ENCODE measurements at places on chromosomes 7 and 10. TPM values are rescaled to one million over a fixed set of nuclear protein-coding genes. Genes with fewer than 3 reads are reported as not detected.

Gene EBLN1
- not detected for total RNA-seq

DNA sequence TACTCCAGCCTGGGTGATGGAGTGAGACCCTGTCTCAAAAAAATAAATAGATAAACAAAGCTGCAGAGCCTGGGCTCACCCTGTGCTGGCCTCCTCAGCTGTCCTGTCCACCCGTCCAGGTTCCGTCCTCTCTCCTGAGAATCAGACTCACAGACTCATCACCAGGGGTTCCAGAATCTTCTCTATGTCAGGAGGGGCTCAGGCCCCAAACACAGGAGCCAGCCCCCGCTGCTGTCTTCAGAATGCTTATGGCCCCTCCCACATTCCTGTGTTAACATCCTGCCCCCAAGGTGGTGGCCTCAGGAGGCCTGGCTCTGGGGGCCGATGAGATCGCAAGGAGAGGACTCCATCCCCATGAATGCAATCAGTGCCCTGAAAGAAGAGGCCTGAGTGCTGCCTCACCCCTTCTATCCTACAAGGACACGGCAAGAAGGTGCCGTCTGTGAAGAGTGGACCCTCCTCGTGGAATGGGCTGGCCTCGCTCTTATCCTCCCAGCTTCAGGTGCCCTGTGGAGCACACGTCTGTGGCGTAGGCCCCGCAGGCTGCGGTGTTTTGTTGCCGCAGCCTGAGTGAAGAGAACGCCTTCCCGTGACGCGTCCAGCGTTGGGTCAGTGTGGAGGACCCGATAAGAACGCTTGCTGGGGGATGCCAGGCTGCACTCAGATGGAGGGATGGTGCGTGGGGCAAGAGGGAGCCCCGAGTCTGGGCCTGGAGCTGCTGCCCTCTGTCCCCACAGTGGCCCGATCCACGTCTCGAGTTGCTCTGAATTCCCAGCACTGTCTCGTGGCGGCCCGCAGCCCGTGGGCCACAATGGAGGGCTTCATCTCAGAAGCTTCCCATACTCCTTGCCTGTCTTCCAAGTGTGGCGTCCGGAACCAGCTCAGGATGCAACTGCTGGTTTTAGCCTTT, 77.1 kb downstream of the INPP5A start:
- no peak overlapping the region for H3K4me3 ChIP-seq
- no peak for DNase-seq
- peaks cover 2% of the 10 kb centered on the region for H3K4me1 ChIP-seq
- H3K27me3 ChIP-seq, result peaks cover 4% of the 10 kb centered on the region
- no peaks in the 10 kb centered on the region for H3K36me3 ChIP-seq

- H3K36me3 ChIP-seq, result no peaks in the 10 kb centered on the region
- peaks cover 8% of the 10 kb centered on the region for H3K4me1 ChIP-seq
- H3K27me3 ChIP-seq, result peaks cover 3% of the 10 kb centered on the region
- no peak overlapping the region for H3K27ac ChIP-seq
- no peak overlapping the region for H3K4me3 ChIP-seq
Measured at GRCh38 chr7:76262683-76263402, 39.6 kb upstream of the HSPB1 start.

DNA sequence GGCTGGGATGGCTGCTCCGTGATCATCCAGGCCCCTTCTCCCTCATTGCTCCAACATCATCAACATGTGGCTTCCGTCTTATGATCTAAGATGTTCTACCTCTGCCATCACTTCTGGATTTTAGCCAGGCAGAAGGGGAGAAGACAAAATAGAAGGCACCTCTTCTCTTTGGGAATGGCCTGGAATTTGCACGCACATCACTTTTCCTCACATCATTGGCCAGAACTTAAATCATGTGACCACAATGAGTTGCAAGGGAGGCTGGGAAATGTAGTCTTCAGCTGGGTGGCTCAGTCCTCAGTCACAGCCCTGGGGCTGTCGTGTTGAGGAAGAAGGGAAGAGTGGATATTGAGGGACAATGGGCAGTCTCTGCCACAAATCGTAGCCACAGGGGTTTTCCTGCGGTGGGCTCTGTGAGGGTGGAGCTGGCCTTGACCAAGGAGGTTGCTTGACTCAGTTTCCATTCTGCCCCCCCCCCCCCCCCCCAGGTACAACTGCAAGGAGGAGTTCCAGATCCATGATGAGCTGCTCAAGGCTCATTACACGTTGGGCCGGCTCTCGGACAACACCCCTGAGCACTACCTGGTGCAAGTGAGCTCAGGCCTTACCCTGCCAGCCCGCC, 50.3 kb downstream of the PALD1 start:
- H3K27me3 ChIP-seq, result peaks cover 10% of the 10 kb centered on the region
- DNase-seq, result peak; percentile 54

GRCh38 chr10:48206482-48207250, 67.8 kb downstream of the FRMPD2 start:
- H3K4me1 ChIP-seq, result no peaks in the 10 kb centered on the region
- H3K4me3 ChIP-seq, result no peak overlapping the region
- no peaks in the 10 kb centered on the region for H3K27me3 ChIP-seq

DNA sequence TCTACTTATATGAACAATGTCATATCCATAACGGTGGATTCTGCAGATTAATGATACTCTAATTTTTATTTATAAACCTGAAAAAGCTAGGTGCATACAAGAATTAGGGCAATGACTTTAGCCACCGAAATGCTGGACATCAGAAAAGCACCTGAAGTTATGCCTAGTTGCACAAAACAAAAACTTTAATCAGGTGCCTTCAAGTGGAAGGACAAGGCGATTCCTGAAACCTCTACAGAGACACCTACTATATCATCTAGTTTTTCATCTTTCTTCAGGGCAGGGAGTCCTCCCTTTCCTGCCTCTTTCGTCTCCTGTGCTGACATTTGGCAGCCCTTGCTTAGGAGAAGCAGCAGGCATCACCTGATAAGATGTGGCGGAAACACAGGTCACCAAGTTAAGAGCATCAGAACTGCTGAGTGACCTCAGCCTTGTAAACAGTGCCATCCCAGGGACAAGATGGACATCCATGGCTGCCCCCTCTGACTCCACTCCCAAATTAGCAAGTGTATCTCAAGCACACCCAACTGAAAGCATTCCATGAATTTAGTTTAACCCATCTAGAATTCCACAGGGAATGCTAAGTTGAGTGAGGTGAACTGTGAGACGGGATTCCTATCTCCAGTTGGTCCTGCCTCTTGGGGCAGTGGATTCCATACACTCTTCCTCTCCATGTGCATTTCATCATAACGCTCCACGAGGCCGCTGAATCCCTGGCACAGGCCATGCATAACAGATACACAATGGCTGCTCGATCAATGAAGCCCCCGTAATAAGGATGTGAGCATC, 5.8 kb downstream of the ITPRIP start:
- no peak for DNase-seq
- peaks cover 71% of the 10 kb centered on the region for H3K4me1 ChIP-seq
- H3K4me3 ChIP-seq, result peak overlapping the region; percentile 61

DNA sequence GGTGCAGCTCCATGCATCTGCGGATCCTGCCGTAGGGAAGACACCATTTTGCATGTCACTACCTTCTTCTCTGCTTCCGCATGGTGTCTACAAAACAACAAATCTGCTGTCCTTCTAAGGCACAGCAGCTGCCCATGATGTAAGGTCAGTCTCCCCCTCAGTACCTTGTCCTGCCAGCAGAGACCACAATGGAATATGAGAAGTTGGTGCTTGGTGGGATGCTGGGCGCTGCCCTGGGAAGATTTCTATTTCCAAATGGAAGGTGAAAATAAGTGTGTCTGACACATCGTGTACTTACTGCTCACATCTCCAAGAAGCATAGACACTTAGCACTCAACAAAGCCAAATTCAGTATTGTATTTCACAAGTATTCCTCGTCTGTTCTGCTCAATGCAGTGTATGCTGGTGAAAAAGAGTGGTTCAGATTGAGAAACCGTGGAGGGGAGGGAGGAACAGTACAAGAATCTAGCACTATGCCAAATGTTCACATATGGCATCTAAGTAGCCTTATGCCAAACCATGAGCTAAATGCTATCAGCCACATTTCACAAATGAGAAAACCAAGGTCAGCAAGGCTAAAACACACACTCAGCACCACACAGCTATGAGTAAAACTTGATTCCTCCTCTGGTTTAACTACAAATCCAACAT, 95.0 kb downstream of the GRB10 start:
- peaks cover 25% of the 10 kb centered on the region for H3K4me1 ChIP-seq
- H3K4me3 ChIP-seq, result peak overlapping the region; percentile 48
- H3K27ac ChIP-seq, result peak overlapping the region; percentile 89
- peaks cover 6% of the 10 kb centered on the region for H3K27me3 ChIP-seq
- no peak for DNase-seq

Gene LAMB4
- not detected for total RNA-seq

Gene UPK3B
- 6.5 TPM for total RNA-seq

Gene MTG1
- 76.4 TPM for total RNA-seq

- H3K36me3 ChIP-seq, result peaks cover 5% of the 10 kb centered on the region
- H3K27me3 ChIP-seq, result no peaks in the 10 kb centered on the region
- peaks cover 27% of the 10 kb centered on the region for H3K4me1 ChIP-seq
- peak overlapping the region; percentile 57 for H3K4me3 ChIP-seq
- peak overlapping the region; percentile 86 for H3K27ac ChIP-seq
Measured at GRCh38 chr10:126058507-126058906, 162.1 kb downstream of the FANK1 start.

Gene PRLHR
- total RNA-seq, result 0.22 TPM
